ENCODE measurements at places on chromosomes 4 and X.

DNA sequence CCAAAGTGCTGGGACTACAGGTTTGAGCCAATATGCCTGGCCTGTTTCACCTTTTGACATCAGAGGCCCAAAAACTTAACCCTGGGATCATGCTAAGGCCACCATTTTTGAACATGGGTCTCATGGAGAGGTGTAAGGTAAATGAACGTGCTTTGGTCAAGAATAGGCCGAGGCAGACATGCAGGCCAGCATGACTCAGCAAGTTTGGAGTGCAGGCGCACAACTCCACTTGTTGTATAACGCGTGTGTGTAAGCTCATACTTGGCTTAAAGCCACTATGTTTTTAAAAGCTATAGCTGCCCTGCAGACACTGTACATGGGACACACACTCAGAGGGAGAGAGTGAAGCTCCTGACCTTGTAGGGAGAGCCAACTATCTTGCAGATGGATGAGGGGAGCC, 43.8 kb upstream of the HPSE start:
- no peak overlapping the region for H3K4me3 ChIP-seq
- H3K36me3 ChIP-seq = peaks cover 7% of the 10 kb centered on the region
- no peak overlapping the region for H3K27ac ChIP-seq

- DNase-seq = peak; percentile 14
- peaks cover 49% of the 10 kb centered on the region for H3K4me1 ChIP-seq
- H3K4me3 ChIP-seq = no peak overlapping the region
- H3K27ac ChIP-seq = peak overlapping the region; percentile 92
- H3K27me3 ChIP-seq = no peaks in the 10 kb centered on the region
These were observed 63.2 kb downstream of the CD40LG start for GRCh38 chrX:136711147-136711546.

DNA sequence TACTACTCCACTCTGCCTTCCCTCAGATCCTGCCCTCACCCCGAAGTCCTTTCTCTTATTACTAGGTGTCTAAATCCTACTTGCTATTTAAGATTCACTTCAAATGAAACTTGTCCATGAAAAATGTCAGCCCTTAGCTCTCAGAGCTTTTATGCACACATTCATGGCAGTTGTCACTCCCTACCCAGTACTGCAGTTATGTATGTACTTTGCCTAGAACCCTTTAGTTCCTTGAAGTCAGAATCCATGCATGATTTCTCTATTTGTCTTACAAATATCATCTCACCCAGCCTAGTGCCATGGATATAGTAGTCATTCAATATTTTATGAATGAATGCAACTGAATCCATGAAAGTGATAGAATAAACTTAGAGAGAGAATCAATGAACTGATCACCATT, 3.3 kb upstream of the EPGN start:
- no peaks in the 10 kb centered on the region for H3K27me3 ChIP-seq
- no peak overlapping the region for H3K27ac ChIP-seq
- no peak for DNase-seq
- no peak overlapping the region for H3K4me3 ChIP-seq

DNA sequence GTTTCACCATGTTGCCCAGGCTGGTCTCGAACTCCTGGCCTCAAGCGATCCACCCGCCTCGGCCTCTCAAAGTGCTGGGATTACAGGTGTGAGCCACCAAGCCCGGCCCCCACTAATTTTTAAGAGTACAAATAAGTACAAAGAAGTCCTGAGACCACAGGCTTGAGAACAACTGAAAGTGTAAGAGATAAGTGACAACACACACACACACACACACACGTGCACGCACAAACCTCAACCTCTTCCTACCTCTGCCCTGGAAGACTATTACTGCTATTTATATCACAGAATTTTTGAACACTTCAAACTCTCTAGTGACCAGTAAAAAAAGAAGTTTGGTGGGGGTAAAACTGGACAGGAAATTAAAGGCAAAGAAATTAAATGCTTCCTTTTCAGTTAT, 7.5 kb downstream of the KLHL15 start:
- no peak overlapping the region for H3K4me3 ChIP-seq
- peaks cover 14% of the 10 kb centered on the region for H3K36me3 ChIP-seq
- H3K27me3 ChIP-seq = no peaks in the 10 kb centered on the region
- peak; percentile 5 for DNase-seq
- H3K4me1 ChIP-seq = peaks cover 36% of the 10 kb centered on the region
- H3K27ac ChIP-seq = peak overlapping the region; percentile 65

GRCh38 chrX:135591871-135592270, 71.4 kb downstream of the INTS6L start:
- no peak for DNase-seq
- peaks cover 13% of the 10 kb centered on the region for H3K27me3 ChIP-seq
- H3K4me1 ChIP-seq = no peaks in the 10 kb centered on the region

DNA sequence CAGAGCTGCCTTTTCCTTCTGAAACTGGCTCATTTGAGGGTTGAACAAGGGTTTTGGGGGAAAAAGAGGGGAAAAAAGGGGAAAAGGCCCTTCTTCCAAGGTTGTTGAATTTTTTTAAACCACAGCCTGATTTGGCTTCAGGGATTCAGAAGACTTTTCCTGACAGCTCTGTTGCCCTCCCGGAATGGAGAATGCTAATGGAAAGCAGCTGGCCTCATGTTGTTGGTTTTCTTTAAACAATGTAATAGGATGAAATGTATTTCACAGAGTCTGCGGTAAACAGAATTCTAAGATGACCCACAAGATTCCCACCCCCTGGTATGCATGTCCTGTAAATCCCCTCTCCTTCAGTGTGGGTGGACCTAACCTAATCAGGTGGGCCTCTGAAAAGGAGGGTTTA, 3.3 kb upstream of the KIAA1210 start:
- H3K4me3 ChIP-seq = no peak overlapping the region
- DNase-seq = no peak
- H3K4me1 ChIP-seq = no peaks in the 10 kb centered on the region

- no peaks in the 10 kb centered on the region for H3K27me3 ChIP-seq
- no peaks in the 10 kb centered on the region for H3K36me3 ChIP-seq
- DNase-seq = no peak
- no peak overlapping the region for H3K27ac ChIP-seq
- H3K4me1 ChIP-seq = peaks cover 3% of the 10 kb centered on the region
These were observed 38.1 kb upstream of the ANXA3 start for GRCh38 chr4:78513411-78513975.

DNA sequence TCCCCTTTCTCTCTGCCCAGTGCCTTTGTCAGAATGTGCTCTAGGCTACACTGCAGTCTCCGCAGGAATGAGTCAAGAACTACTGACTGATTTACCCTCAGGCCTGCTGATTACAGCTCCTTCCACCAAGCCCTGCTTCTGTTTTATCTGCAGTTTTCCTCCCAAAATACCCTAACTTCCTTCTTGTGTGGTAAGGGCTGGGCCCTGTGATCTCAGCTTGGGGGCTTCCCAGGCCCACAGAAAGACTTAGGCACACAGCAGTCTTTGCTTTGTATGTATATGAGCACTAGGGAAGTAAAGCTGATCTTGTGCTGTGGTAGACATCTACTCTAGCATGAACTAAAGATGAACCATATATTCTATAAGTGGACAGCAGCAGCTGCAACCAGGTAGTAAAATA, 18.8 kb downstream of the PAK3 start:
- H3K4me3 ChIP-seq = no peak overlapping the region
- no peak for DNase-seq
- H3K27me3 ChIP-seq = no peaks in the 10 kb centered on the region
- H3K36me3 ChIP-seq = no peaks in the 10 kb centered on the region

DNA sequence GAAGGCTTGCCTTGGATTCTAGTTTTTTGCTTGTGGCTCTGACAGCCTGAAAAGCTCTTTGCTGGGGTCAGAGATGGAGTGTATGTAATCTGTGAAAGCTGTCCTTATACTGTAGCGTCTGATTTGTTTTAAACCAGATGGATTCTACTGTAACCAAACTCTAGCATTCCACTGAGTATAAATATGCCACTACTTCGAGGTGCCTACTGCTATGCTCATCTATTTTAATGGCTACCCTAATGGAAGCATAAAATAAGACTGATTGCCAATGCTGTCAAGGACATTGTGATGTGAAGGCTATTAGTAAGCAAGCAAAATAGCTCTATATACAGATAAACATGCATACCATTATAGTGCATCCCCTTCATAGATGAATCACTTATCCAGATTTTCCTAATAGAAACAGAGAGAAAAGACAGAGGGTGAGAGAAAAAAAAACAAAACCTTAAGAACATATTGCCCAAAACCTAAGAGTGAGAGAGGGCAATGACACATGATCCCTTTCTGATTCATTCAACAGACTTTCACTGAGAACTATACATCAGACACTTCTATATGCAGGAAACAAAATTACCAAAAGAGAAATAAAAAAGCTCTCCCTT, 1025.8 kb upstream of the LCORL start:
- H3K4me3 ChIP-seq = no peak overlapping the region
- H3K4me1 ChIP-seq = no peaks in the 10 kb centered on the region
- H3K36me3 ChIP-seq = no peaks in the 10 kb centered on the region
- no peak overlapping the region for H3K27ac ChIP-seq

GRCh38 chrX:103831803-103832544, at the start of gene RAB9B:
Gene RAB9B, minus strand, starts transcription at chrX:103832257. Its CDS starts 6,473 bp downstream, at chrX:103825784.
- H3K27ac ChIP-seq = peak within 1 kb of the TSS; percentile 54
- H3K4me1 ChIP-seq = no peaks in the 10 kb centered on the region
- peak within 1 kb of the TSS; percentile 76 for H3K4me3 ChIP-seq
- DNase-seq = peak; percentile 70
- no peaks in the 10 kb centered on the region for H3K36me3 ChIP-seq
- peaks cover 13% of the 10 kb centered on the region for H3K27me3 ChIP-seq

DNA sequence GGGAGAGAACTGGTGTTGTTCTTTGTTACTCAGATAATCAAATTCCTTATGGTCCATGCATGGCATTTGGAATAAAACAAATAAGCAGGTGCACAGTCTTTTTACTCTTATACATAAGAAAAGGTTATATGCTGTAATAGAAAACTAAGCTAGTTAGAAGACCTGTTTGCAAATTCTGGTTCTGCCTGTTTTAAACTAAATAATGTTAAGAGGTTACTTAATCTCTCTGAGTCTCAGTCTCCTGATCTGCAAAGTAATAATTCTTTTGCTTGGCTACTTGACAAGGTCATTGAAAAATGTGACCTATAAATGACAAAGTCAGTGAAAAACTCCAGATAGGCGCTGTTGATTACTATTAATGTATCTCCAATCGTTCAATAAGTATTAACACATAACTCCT, 42.5 kb upstream of the ANXA3 start:
- H3K36me3 ChIP-seq = no peaks in the 10 kb centered on the region
- DNase-seq = no peak
- H3K4me1 ChIP-seq = no peaks in the 10 kb centered on the region
- peaks cover 3% of the 10 kb centered on the region for H3K27me3 ChIP-seq

Data from activated naive CD8-positive, alpha-beta T cell treated with anti-CD3 and anti-CD28 coated beads for 36 hours (primary cell).